ENCODE measurements at places on chromosomes 6 and 20. TPM values are rescaled to one million over a fixed set of nuclear protein-coding genes. Genes with fewer than 3 reads are reported as not detected.

GRCh38 chr20:4883051-4883450 lies 118.3 kb downstream of the SLC23A2 start:
- DNase-seq, result no peak

PKIB gene
- total RNA-seq, result 4.0 TPM

OR12D3 gene
- not detected for total RNA-seq

DNA sequence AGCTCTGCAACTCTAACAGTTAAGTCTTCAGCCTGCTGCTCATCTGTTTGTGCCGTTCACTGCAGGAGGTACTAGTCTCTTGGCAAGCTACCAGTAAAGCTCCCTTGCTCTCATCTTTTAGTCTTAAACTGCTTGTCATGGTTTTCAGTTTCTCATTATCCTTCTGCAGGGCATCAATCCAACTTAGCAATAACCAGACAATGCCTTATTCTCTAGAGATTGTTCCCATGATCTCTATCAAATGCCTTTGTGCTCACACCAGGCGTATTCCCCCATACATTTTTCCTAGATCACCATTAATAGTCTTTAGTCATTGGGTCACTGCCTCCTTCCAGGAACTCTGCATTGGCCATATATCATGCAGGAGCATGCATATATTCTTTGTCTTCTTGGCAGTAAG lies 171.3 kb downstream of the GRM1 start:
- DNase-seq, result no peak

DNA sequence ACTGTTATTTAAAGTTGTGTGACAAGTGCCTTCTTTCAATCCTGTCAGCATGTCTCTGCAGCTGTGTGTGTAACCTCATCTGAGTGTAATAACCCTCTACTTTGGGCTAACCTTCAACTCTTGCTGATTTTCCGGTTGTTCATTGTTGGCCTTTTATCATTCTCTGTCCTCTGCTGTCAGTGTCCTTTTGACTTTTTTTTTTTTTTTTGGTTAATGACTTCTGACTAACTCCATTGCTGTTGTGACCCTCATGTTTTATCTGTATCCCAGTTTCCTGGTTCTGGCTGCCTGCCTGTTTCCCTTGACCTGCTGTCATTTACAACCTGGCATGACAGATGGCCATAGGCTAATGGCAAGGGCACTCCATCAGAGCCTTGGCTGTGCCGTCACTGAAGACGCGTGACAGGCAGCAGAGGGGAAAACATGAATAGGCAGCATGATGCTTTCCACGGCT lies 145.7 kb upstream of the MAN1A1 start:
- no peak for DNase-seq

- no peak for DNase-seq
Observed at GRCh38 chr6:11366183-11366933, 133.9 kb upstream of the NEDD9 start.

- no peak for DNase-seq
Observed at GRCh38 chr20:13718171-13718570, 66.5 kb downstream of the ESF1 start.

- no peak for DNase-seq
Observed at GRCh38 chr6:90136837-90137568, 159.6 kb downstream of the BACH2 start.
